ENCODE measurements at places on chromosomes 5 and 9.

- no peak for DNase-seq
These were observed 54.6 kb upstream of the RXRA start for GRCh38 chr9:134271338-134272301.

DNA sequence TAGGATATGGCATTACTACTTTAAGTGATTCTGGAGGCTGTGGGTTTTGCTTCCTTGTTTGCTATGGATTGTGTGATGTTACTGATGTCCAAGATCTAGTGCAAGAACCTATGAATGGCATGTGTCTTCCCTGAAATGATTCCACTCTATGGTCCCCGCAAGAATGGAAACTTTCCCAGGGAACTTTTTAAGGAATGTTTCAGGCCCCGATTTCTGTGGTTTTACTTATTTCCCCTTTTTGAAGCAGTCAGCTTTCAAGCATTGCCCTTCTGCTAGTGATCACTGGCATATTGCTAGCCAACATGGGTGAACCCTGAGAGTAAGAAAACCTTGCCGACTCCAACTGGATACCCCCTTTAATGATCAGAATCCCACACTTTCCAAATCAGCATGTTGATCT is 26.6 kb upstream of the CD180 start:
- no peak for DNase-seq

DNA sequence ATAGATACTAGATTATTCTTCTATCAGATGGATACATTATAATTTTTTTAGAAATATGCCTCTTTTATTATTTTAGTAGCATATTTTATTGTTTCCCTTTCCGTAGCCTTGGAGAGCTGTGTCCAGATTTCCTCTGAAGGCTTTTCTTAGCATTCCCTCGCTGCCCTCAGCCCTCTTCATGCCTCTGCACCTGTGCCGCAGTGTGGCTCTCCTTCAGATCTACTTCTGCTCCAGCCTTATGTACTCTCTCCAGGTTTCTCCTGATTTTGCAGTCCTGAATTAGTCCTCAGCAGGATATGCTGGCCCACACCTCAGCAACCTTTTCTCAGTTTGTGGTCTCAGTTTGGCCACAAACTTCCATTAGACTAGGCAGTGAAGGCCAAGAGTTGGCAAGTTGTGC is 1052.0 kb downstream of the TAF11L14 start:
- no peak for DNase-seq

DNA sequence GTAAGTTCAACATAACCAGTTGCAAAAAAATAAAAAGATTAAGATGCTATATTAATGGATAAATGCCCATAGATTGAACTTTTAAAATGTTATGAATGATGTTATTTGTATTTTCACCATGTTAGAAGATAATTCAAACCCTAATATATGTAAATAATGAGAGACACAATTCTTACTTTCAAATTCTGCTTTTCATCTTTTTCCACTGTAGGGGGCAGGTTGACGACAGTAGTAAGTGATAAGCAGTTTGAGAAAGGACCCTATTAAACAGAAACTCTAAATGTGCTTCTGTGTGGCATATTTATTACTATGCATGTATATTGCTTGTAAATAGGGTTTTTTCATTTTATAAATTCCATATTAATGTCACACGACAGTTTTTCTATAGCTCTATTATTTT is 591.1 kb downstream of the SEMA5A start:
- no peak for DNase-seq

- DNase-seq: no peak
These were observed 128.7 kb downstream of the C5orf15 start for GRCh38 chr5:133839721-133840120.

GRCh38 chr9:126001581-126002225 is 254.5 kb downstream of the PBX3 start:
- no peak for DNase-seq

DNA sequence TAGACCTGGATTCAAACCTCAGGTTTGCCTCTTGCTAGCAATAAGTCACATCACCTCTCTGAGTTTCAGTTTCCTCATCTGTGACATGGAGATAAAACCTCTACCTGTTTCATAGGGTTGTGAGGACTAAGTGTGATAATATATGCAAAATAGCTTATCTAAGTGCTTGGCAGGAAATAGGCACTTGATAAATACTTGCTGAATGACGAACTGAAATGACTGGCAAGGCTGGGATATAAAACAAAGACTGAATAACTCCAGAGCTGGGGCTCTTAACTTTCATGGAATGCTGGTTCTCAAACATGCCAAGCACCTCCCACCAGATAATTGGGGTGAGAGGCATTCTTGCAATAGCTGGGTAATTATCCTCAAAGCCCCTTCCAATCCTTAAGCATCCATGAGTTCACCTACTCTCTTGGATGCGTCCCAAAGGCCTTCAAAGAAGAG is 87.6 kb downstream of the ADRB2 start:
- no peak for DNase-seq

DNA sequence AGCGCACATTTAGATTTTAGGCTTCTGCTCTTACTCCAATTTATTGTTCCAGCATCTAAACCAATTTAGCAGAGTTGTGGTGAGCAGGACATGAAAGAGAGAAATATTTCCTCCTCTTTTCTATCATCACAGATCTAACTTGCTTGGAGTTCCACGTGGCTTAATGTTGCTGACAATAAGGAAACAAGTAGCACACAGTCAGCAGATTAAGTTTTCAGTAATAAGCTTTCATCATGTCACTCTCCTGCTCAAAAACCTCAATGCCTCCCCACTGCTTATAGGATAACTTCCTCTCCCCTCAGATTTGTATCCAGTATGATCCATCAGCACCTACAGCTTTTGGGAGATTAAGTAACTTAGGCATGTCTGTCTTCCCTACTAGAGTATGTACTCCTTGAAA is 10.4 kb upstream of the SSBP2 start:
- DNase-seq: no peak

DNA sequence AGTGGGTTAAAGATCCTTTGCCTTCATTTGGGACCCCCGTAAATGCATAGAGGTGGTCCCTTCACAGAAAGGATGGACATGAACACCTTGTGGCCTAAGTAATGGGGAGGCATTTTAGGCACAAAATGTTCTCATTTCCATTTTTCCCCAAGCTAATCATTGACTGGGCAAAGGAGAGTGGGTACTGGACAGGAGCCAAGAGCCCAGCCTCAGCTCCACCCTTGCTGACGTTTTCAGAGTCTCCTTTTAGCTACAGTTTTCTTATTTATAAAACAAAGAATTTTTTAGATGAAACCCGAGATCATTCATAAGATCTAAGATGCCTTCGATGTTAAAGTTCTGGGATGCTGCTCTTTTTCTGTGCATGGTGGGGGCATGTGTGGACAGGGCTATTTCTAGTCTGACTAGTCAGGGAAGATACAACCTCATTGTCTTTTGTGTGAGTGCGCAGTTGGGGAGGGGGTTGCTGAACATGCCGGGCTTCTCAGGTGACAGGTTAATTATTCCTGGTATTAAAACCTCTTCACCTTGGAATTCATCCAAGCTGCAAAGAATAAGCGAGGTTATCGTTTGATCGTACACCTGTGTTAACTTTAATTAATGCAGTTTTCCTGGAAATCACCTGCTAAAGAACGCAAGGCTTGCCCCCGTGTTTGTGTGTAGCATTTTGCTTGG is 48.4 kb downstream of the ADAMTS16 start:
- DNase-seq: no peak

- no peak for DNase-seq
These were observed 11.8 kb upstream of the COL5A1 start for GRCh38 chr9:134629586-134630392.

GRCh38 chr9:87381050-87381711 is 116.5 kb upstream of the DAPK1 start:
- no peak for DNase-seq

DNA sequence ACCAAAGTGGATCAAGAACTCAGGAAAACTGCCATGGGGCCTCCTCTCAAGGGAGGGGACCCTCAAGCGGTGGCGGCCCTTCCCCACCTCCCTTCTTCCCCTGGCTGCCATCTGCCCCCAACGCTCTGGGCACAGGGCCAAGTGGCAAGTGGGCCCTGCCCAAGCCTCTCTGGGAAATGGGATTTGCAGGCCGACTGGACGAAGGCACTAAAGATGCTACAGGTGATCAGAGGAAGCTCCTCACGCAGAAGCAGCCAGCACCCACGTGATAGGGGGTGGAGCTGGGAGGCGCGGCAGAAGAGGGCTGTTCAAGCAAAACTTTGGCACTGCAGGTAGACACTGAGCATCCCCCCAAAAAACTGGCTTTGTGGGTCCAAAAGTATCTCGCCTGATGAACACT is 52.7 kb upstream of the UBTD2 start:
- DNase-seq: no peak

All from GM12892 (cell line).